Stimulated activated naive CD4-positive, alpha-beta T cell treated with Interleukin-2 at 50 U/mL for 16 hours (primary cell): ENCODE measurements at places on chromosomes 3 and 15.

DNA sequence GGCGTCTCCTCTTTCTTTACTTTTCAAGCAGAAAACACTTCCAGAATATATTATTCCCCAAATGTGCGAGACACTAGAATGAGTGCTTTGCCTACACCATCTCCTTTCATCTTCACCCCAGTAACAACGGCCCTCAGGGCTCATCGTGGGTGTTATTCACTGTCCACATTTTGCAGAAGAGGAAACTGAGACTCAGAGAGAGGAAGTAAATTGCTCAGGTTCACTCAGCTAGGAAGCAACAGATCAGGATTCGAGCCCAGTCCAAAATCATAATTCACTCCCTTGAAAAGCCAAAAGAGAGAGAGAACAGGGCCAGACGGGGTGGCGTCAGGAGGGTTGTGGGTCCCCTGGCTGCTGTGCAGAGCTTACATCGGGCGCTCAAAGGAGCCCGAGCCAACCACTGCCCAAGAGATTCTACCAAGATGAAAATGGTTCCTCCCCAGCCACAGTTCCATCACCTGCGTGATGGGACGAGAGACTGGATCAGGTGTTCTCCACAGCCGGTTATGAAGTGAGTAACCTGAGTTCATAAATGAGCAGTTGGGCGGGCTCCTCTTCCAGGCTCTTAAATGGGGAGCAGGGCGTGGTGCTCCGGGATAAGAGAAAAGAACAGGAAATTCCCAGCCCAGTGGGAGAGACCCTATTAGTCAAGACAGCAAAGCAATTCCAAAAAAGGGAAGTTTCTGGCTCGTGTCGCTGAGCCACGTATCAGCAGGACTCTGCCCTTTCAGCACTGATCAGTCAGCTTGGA lies 48.6 kb upstream of the FLNB start:
- no peak for DNase-seq

GRCh38 chr15:86055688-86056087 lies 24.0 kb upstream of the AGBL1 start:
- DNase-seq: no peak

DNA sequence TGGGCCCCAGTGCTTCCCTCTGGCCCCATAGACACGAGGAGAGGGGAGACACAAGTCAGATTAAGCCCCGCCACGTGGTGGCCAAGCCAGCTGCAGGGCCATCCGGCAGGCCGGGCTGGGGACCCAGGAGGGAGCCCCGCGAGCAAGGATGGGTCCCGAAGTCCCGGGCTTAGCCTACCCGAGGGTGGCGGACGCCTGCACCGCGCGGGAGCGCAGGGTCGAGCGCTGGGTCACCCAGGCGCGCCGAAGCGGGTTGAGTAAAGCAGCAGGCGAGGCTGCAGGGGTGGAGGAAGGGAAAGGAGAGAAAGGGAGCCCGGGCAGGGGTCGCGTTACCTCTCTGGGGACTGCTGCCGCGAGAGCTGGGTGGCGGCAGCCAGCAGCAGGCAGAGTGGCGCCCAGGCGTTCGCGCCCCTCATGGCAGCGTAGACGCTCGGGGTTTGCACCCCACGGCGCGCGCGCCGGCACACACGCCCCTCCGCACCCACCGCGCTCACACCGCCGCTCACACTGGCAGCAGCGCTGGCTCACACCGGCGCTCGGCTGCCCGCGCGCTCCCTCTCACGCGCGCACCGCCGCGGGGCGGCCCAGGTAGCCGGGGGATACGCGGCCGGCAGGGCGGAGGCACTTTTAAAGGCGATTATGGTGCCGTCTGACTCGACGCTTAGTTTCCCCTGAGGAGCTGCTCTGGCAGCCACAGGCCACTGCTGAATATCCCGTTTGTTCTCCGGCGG lies at the start of gene PCOLCE2:
PCOLCE2 (minus strand) TSS at position 603 of the 731 bp plus-strand sequence; CDS start at position 416, 187 bp downstream.
- DNase-seq: no peak

DNA sequence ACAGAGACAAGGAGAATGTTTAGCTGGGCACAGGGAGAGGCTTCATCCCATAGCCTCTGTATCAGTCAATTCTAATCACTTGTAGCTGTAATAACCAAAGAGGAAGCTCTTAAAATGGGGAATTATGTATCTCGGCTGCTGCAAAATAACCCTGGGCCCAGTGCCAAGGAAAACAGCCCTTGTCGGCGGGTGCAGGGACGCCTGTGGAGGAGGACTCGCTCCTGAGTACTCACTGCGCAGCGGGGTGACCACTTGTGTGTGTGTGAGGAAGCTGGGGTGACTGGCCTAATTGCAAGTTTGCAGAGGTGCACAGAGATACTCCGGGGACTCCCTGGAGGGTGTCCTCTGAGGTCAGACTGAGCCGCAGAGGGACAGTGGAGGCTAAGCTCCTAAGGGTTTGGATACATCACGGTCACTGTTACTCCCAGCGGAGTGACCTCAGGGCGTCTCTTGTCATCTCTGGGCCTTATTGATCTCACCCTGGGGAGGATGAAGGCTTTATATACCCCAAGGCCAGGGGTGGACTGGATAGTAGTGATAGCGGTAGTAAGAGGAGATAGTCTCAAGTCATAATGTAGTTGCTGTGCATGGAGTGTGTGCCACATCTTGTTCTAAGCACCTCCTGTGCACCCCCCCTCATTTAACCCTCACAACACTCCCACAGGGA lies 37.2 kb downstream of the SLC6A6 start:
- DNase-seq: no peak

- DNase-seq: peak; percentile 41
These were observed 1.0 kb downstream of the ANP32A start for GRCh38 chr15:68819495-68820294.

- peak; percentile 60 for DNase-seq
These were observed 116.4 kb upstream of the ARHGEF3 start for GRCh38 chr3:56918111-56918568.

DNA sequence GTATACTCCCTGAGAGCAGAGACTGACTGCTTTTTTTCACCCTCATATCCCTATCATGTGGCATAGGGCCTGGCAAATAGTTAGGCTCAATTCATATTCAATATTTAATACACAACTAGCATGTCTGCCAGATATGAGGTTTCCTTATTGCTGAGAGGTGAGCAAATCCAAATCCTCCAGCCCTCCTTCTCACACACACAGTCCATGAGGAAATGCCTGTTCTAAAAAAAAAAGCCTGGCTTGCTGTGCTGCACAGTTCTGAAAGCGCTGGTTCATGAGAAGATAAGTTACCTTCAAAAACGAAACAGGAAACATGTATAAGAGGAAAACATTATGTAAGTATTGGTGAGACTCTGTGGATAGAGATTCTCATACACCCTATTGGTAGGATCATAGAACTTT lies 15.5 kb upstream of the ACAP2 start:
- DNase-seq: no peak

- no peak for DNase-seq
These were observed 251.5 kb upstream of the CBLB start for GRCh38 chr3:106120356-106120755.

GRCh38 chr3:86838927-86839326 lies 152.0 kb downstream of the VGLL3 start:
- no peak for DNase-seq
